ENCODE measurements at places on chromosomes 2 and 18.

- DNase-seq, result no peak
Measured at GRCh38 chr2:112198780-112199179, 56.1 kb downstream of the ZC3H8 start.

- peak; percentile 61 for DNase-seq
Measured at GRCh38 chr18:69948919-69949537, 1.4 kb upstream of the CD226 start.

- no peak for DNase-seq
Measured at GRCh38 chr2:122018736-122019135, 263.3 kb downstream of the TSN start.

GRCh38 chr2:59301466-59302402 is 1060.6 kb upstream of the FANCL start:
- DNase-seq, result no peak

DNA sequence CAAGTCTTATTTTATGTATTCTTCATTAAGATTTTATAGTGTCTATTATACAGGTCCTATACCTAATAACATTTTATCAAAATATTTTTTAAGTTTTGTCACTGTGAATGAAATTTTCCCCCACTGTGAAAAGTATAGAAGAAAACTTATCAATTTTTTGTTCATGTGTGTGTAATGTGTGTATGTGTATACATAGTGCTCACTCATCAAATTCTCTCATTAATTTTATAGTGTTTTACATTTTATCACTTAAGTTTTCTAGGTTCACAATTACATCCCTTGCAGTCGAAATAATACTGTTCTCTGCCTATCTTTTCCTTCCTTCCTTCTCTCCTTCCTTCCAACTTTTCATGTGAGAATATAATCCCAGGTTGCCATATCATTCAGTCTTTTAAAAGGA is 93.2 kb upstream of the FBXO11 start:
- no peak for DNase-seq

DNA sequence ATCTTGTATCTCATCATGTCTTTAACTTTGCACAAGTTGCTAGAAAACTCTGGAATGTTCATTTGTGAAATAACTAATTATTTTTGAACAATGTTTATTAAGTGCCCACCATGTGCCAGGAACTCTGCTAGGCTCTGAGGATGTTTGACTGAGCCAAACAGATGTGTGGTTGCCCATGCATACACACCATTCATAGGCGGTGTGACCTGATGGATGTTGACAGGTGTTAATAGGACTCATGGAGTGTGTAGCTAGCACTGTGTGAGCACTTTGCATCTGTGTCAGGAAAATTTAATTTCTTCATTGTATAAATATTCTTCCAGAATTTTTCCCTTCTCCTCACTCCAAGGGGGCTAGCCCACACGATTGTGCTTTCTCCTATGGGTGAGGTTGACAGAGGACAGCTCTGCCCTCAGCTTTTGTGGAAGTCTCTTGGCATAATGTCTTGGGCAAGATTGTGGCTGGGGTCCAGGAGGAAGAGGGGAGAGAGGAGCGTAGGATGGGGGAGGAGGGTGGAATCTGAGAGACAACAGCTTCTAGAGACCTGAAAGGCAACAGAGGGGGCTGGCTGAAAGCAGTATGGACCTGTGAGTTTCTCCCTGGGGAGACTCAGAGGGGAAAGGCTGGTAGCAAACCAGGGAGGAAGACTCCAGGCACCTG is 214.6 kb upstream of the CXCR4 start:
- DNase-seq, result no peak

- no peak for DNase-seq
Measured at GRCh38 chr2:113089916-113090315, 22.1 kb downstream of the IL1F10 start.

Data from stimulated activated CD4-positive, alpha-beta T cell treated with anti-CD3 and anti-CD28 coated beads, TNF-alpha, amount 100 ng/mL, for 24 hours (primary cell).